NCI-H1417 treated with DMSO at 0.1 percent for 48 hours (cell line): ENCODE measurements at places on chromosomes 5 and 9.

DNA sequence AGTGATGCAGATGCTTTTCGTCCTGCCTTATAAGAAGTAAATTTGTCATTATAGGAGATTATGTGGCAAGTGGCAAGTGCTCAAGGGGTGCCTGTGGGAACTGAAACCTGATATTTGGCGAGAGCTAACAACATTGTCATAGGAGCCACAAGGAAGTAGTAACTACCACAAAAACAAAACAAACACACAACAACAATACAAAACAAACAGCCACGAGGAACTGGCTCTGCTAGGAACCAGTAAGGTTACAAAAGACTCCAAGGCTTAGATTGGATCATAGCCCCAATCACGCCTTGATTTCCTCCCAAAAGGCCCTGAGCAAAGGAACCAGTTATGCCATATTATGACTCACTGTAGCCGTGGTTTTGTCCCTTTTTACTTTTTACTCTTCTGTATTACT, 1045.2 kb downstream of the CDH12 start:
- DNase-seq: no peak

GRCh38 chr5:58773744-58774441, 191.0 kb downstream of the RAB3C start:
- DNase-seq: no peak

- DNase-seq: no peak
Observed at GRCh38 chr9:93648181-93648580, 71.8 kb downstream of the PHF2 start.

DNA sequence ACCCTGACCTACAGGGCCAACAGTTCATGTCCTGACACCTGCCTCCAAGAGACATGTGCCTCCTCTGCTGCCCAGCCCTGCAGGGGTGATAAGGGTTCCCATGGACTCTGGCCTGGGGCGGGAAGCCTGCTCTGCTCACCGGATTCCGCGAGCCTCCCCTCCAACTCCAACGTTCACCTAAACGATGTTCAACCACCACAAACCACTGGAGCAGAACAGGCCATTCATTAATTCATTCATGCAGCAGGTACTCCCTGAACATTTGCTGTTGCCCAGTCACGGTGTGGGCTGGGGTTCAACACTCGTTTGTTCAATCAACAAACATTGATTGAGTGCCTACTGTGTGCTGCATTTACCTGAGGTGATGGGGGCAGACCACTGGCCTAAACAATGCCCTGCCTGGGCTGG, 3.3 kb upstream of the UAP1L1 start:
- no peak for DNase-seq

- DNase-seq: no peak
Observed at GRCh38 chr9:85258823-85259370, 482.9 kb downstream of the AGTPBP1 start.

DNA sequence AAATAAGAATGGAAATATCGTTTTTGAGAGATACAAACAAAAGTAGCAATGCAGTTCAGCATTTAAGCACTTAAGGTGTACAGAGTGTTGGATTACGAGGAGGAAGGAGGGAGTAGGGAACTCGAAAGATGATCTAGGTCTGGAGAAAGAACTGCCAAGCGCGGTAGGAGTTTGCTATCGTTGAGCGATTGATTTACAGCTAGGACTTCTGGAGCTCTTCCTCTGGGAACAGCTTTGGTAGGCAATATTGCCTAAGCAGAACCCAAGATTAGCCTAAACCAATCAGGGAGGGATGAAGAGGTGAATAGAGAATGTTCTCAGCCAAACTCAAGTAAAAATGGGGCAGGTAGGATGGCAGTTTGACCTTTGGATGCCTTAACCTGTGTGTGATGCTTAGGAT, 965 bp downstream of the CLTA start:
- DNase-seq: no peak

- DNase-seq: no peak
Observed at GRCh38 chr9:16622541-16622940, 247.9 kb downstream of the BNC2 start.

- no peak for DNase-seq
Observed at GRCh38 chr9:87732756-87733155, 6.8 kb downstream of the CTSL start.

DNA sequence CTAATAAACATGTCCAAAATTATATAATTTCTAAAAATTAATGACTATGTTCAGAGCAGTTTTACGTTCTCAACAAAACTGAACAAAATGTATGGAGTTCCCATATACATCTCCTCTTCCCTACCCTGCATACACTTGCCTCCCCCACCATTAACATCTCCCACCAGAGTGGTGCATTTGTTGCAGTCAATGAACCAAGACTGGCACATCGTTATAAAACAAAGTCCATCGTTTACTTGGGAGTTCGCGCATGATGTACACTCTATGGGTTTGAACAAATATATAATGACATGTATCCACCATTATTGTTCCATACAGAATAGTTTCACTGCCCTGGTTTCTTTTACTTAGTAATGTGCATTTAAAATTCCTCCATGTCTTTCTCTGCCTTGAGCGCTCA, 130.1 kb downstream of the APBA1 start:
- DNase-seq: no peak

DNA sequence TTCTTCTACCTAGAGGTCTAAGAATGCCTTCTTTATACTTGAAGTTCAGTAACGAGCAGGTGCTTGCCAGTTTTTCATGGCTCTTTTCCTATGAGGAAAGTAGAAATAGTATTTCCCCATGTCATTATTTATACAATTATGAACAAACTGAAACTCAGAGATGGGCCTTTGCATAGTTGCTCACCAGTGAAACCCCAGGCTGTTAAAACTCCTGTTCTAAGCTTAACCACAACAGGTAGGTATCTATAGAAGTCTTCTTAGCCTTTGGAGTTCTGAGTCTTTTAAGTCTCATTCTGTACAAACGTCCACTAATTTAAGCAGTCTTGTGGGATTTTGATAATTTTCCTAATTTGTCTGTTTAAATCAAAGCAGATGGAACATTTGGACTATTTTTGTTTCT, 90.1 kb downstream of the STARD4 start:
- DNase-seq: no peak

DNA sequence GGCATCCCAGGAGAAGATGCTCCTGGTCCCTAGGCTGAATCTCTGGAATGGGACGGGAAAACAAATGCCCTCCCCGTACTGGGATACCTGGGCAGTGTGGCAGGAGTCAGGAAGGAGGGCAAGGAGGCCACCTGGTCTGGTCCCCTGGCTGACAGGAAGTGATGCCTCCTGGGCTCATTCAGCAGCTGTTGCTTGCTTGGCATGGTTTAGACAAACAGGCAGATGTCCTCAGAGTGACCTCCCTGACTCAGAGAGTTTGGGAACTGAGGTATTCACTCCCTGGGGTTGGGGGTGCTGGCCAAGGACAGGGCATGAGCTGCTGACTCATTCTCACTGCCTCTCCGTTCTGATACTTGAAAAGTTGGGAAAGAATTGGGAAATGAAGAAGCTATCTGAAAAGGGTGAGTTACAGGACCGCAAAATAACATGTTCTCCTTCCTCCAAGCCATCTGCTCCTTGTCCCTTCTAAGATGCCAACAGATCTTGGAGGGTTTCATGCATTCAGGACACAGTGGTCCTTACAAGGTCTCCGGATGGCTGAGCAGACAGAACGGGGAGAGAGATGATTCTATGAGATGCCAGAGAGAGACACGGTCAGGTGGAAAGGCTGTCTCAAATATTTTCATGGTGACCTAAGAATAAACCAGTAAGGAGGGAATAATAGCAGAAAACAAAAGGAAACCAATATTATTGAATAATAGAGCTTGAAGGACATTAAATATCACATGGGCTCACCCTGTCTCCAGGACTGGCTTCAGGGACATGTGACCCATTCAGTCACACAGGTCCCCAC, 534.5 kb downstream of the BNC2 start:
- no peak for DNase-seq
